ENCODE measurements at places on chromosomes 12 and 14.
A peak's percentile ranks its signal among the peaks of the same experiment; 100 is the strongest.

DNA sequence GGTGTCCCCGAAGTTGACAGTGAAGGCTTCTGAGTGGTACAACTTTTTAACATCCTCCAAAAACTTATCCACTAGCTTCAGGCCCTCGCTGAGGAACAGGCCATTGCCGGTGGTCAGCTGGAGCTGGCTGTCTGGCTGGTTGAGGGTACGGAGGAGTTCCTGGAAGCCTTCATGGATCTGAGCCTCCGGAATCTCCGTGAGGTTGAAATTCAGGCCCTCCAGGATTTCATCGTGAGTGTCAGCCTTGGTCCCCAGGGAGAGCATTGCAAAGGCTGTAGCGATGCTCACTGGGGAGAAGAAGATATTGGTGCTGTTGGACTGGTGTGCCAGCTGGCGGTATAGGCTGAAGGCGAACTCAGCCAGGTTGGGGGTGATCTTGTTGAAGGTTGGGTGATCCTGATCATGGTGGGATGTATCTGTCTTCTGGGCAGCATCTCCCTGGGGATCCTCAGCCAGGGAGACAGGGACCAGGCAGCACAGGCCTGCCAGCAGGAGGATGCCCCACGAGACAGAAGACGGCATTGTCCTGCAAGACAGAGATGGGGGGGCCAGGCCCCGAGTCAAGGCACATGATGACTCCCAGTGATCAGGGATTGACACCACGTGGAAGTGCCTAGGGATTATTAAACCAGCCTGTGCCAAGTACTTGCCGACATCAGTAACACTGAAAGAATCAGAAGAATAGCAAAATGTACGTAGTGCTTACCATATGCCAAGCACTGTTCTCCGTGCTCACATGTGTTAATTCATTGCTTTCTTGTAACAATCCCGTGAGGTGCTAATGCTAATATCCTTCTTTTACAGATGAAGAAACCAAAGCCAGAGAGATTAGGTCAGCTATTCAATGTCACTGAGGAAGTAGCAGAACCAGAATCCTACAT is 5.4 kb downstream of the SERPINA1 start:
- no peak overlapping the region for H3K4me3 ChIP-seq
- H3K36me3 ChIP-seq: no peaks in the 10 kb centered on the region
- H3K27ac ChIP-seq: no peak overlapping the region
- no peak for DNase-seq

- DNase-seq: peak; percentile 62
- H3K4me3 ChIP-seq: peak overlapping the region; percentile 26
- peak overlapping the region; percentile 59 for H3K27ac ChIP-seq
These were observed 91.9 kb downstream of the TMEM30B start for GRCh38 chr14:61188978-61189808.

- DNase-seq: no peak
- H3K4me3 ChIP-seq: no peak overlapping the region
- H3K27ac ChIP-seq: no peak overlapping the region
- no peaks in the 10 kb centered on the region for H3K4me1 ChIP-seq
- no peaks in the 10 kb centered on the region for H3K27me3 ChIP-seq
- no peaks in the 10 kb centered on the region for H3K36me3 ChIP-seq
These were observed 9.2 kb downstream of the CD69 start for GRCh38 chr12:9751204-9752144.

DNA sequence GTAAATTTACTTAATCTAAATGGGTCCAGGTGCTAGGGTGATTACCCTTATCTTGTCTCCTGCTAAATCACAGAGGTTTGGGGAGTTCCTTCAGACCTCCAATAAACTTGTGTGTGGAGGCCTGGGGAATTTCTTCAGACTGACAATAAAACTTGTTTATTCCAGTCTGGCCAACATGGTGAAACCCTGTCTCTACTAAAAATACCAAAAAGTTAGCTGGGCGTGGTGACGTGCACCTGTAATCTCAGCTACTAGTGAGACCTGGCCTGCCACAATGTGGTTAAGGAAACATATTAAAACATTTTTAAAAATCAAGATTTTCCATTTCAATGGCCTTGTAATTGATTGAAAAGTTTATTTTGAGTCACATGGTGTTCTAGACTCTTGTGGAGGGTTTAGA is 126.9 kb upstream of the FGD4 start:
- no peaks in the 10 kb centered on the region for H3K4me1 ChIP-seq
- no peak overlapping the region for H3K27ac ChIP-seq
- no peaks in the 10 kb centered on the region for H3K36me3 ChIP-seq
- no peak overlapping the region for H3K4me3 ChIP-seq

DNA sequence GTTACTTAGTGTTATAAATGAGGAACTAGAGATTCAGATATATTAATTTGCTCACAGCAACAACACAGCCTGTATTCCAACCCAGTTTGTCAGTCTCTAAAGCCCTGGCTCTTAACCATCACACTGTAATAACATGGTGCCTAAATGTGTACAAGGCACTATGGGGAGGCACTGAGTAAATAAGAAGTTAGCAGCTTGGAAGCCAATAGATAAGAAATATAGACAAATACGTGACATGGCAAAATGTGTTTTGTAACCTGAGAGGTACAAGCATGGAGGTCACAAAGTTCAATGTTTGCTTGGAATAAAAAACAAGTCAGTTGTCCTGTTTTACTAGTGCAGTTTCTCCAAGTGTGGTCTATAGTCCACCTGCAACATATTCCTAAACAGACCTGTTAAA is 16.3 kb upstream of the SLCO1A2 start:
- no peak for DNase-seq
- no peak overlapping the region for H3K4me3 ChIP-seq
- no peaks in the 10 kb centered on the region for H3K4me1 ChIP-seq
- no peak overlapping the region for H3K27ac ChIP-seq

GRCh38 chr12:91213-91612 is 24.6 kb downstream of the IQSEC3 start:
- H3K36me3 ChIP-seq: no peaks in the 10 kb centered on the region
- no peak overlapping the region for H3K27ac ChIP-seq
- no peaks in the 10 kb centered on the region for H3K4me1 ChIP-seq
- H3K4me3 ChIP-seq: no peak overlapping the region
- H3K27me3 ChIP-seq: no peaks in the 10 kb centered on the region
- no peak for DNase-seq

DNA sequence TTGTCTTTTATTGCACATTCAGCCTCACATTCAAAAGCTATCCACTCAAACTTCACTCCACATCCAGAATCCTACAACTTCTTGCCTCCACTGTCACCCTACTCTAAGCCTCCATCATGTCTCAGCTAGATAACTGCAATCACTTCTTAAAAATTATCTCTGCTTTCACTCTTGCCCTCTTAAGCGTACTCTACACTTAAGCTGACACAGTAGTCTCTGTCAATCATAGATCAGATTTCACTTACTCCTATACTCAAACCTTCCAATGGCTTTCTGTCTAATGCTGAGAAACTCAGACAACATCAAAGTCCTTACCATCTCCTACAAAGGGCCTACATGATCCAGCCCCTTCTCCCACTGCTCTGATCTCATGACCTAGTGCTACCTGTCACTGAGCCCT is 304.1 kb downstream of the ITPR2 start:
- H3K27ac ChIP-seq: no peak overlapping the region
- no peaks in the 10 kb centered on the region for H3K36me3 ChIP-seq
- DNase-seq: no peak

- no peak overlapping the region for H3K4me3 ChIP-seq
- DNase-seq: no peak
- H3K27ac ChIP-seq: no peak overlapping the region
- H3K36me3 ChIP-seq: no peaks in the 10 kb centered on the region
These were observed 193.9 kb upstream of the DDHD1 start for GRCh38 chr14:53346988-53347387.

GRCh38 chr12:57750561-57751431 is 1.3 kb downstream of the CDK4 start:
- H3K27me3 ChIP-seq: no peaks in the 10 kb centered on the region
- H3K27ac ChIP-seq: peak overlapping the region; percentile 93
- no peaks in the 10 kb centered on the region for H3K4me1 ChIP-seq
- no peak for DNase-seq
- peaks cover 40% of the 10 kb centered on the region for H3K36me3 ChIP-seq

DNA sequence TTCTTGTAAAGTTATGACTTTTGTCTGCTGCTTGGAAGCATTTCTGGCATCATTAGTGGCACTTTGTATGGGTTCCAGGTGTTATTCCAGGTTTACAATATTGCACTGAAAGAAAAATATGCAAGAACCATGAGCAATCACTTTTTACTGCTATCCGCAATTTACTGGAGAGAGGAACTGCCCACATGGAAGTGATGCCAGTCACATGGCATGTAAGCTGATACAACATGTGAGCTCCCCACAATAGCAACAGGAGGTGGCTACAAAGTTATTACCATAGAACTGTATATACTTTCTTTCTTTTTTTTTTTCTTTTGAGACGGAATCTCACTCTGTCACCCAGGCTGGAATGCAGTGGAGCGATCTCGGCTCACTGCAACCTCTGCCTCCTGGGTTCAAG is 1012.1 kb downstream of the BCL11B start:
- H3K4me1 ChIP-seq: no peaks in the 10 kb centered on the region
- no peaks in the 10 kb centered on the region for H3K27me3 ChIP-seq
- DNase-seq: no peak
- H3K4me3 ChIP-seq: no peak overlapping the region

DNA sequence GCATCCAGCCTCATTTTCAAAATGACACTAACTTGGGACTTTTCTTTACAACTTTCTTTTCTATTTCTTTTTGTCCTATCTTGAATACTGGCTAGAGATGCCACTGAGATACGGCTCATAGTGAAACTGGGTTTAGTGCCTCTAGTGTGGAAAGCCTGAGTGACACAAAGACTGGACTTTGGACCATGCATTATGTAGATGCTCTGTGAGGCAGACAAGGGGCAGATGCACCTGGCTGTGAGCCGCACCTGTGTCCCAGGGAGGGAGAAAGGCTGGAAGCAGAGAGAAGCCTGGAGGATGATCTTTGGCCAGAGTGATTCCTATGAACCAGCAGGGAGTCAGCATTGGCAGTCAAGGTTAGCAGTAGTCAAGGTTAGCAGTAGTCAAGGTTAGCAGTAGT is 852.3 kb upstream of the TMEM132C start:
- no peak overlapping the region for H3K27ac ChIP-seq
- H3K27me3 ChIP-seq: no peaks in the 10 kb centered on the region
- H3K4me1 ChIP-seq: no peaks in the 10 kb centered on the region
- H3K36me3 ChIP-seq: no peaks in the 10 kb centered on the region
- H3K4me3 ChIP-seq: no peak overlapping the region

DNA sequence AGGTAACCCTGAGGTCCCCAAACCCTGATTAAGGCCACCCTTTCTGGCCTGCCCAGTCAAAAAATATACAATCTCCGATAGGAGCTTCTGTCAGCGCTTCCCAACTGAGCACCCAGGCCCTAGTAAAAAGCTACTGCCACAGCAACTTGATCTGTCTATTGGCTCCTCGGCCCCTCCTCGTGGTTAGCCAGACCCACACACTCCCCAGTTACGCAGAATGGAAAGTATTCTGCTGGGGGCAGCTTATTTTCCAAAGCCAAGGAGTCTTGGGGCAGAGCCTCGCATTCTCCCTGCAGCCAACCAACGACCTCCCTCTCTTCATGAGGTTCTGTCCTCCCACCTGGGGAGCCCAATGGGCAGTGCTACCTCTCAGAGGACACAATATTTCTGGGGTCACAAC is 32.1 kb downstream of the FMNL3 start:
- H3K27me3 ChIP-seq: no peaks in the 10 kb centered on the region
- peaks cover 60% of the 10 kb centered on the region for H3K4me1 ChIP-seq
- H3K36me3 ChIP-seq: no peaks in the 10 kb centered on the region
- no peak for DNase-seq
- H3K4me3 ChIP-seq: no peak overlapping the region

DNA sequence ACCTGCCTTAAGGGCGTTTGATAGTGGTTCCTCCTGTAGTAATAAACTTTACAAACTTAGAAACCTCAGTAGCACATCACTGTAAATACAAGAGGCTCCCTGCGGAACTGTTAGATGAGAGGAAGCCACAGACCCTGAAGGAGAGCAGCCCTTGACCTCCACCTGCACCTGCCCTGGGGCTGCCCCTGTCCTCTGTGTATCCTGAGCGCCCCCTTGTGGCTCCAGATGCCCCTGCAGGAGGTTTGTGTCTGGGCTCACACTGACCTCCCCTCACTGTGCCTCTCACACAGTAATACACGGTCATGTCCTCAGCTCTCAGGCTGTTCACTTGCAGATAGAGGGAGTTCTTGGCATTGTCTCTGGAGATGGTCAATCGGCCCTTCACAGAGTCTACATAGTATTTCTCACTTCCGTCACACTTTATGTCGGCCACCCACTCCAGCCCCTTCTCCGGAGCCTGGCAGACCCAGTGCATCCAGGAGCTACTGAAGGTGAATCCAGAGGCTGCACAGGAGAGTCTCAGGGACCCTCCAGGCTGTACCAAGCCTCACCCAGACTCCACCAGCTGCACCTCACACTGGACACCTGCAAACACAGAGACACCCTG is 1059.8 kb downstream of the TMEM121 start:
- H3K4me1 ChIP-seq: no peaks in the 10 kb centered on the region
- DNase-seq: no peak
- no peak overlapping the region for H3K4me3 ChIP-seq

- no peaks in the 10 kb centered on the region for H3K36me3 ChIP-seq
- peaks cover 94% of the 10 kb centered on the region for H3K27me3 ChIP-seq
- DNase-seq: no peak
- peaks cover 32% of the 10 kb centered on the region for H3K4me1 ChIP-seq
These were observed 5.0 kb upstream of the HOXC9 start for GRCh38 chr12:53995002-53995377.

DNA sequence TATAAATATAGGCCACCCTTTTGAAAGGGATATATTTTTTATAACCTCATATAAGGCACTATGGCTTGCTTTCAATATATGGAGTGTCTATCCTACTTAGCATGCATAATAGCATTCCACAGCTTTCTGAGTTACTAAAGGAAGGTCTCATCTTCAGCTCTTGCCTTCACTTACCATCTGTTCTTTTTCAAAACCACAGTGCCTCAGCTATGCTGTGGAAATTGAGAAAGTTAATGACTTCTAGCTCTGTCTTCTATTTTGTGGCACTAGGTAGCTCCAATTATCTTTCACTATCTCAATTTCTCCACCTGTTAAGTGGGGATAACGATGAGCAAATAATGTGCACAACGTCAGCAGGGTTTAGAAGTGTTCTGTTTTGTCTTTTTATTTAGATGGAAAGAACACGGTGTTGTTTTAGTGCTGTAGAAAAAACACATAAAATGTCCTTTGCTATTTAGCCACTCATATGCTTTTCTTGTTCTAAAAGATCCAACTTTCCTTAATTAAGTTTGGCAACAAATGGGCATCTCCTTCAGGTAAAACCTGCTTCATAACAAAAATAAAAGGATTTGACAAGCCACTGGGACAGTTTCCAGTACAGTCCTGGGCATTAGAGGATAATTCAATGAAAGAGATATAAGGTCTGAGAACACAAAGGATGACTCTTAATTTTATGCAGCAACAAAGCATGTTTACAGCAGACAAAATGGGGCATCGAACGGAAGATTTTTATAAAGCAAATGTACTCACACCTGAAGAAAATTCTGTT is 462.0 kb upstream of the SYT1 start:
- no peaks in the 10 kb centered on the region for H3K4me1 ChIP-seq
- DNase-seq: no peak
- H3K27ac ChIP-seq: no peak overlapping the region
- H3K27me3 ChIP-seq: no peaks in the 10 kb centered on the region
- H3K36me3 ChIP-seq: no peaks in the 10 kb centered on the region

All from right atrium auricular region (tissue), 2 donors.